Heart left ventricle (tissue), 16 donors: ENCODE measurements at places on chromosomes 11 and 22. TPM values are rescaled to one million over a fixed set of nuclear protein-coding genes. Genes with fewer than 3 reads are reported as not detected.
A peak's percentile ranks its signal among the peaks of the same experiment; 100 is the strongest.

DNA sequence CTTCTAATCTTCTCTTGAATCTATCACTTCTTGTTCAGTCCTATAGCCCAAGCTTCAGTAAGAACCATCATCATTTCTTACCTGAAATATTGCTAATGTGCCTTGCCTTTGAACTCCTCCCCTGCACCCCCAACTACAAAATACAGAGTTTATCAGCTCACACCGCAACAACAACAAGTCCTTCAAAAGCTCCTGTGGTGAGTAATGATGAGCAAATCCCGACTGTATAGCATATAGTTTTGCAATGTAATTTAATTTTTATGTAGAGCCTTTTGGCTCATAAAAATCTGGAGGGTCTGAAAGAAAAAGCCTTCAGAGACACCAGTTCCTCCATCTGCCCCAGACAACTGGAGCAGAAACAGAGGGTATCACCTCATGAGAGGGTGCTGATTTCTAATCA, 124.7 kb downstream of the ARHGAP32 start:
- DNase-seq, result no peak

Gene TNNT3
- polyA plus RNA-seq, result 40.8 TPM

Gene TH
- 0.08 TPM for polyA plus RNA-seq

DNA sequence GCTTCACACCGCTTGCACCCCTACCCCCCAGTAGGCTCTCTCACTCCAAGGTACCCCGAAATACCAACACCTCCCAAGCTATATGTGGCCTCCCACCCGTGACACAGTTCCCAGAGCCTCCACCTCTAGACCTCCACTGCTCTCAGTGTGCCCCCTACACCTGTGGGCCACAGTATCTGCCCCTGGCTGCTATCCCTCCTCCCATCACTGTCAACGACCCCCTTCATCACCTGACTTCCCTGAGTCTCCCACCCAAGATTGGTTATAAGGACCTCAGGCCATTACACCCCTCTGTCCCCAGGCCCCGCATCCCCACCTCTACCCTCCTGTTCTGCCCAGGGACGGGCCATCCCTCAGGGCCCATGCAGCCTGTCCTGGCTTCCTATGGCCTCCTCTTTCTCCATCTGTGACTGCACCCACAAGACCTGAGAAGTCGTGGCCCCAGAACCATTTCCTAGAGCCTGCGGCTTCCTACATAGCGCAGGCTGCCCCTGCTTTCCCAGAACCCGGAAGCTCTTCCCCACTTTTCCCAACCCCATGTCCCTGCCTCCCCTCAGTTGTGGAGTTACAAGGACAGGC, 734 bp downstream of the ACR start:
- DNase-seq, result no peak

Gene DGCR6
- 7.7 TPM for polyA plus RNA-seq

GRCh38 chr22:24437741-24438328, 10.4 kb downstream of the ADORA2A start:
- peak; percentile 16 for DNase-seq

Gene RELT
- polyA plus RNA-seq, result 7.5 TPM
